ENCODE measurements at places on chromosomes 11 and 22.

- no peak for DNase-seq
Measured at GRCh38 chr22:19168088-19168890, 10.2 kb downstream of the SLC25A1 start.

DNA sequence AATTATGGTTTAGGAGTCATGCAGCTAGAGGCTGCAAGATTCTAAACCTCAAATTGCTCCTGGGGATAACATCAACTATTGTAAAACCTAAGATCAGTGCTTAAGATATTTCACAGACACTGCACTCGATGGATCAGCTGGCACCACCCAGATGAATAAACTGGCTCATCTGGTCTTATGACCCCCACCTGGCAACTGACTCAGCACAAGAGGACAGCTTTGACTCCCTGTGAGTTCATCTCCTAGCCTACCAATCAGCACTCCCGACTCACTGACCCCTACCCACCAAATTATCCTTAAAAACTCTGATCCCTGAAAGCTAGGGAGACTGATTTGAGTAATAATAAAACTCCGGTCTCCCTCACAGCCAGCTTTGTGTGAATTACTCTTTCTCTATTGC lies 782 bp upstream of the TTC12 start:
- no peak for DNase-seq

- DNase-seq, result no peak
Measured at GRCh38 chr11:94151903-94152677, 23.4 kb downstream of the PANX1 start.

DNA sequence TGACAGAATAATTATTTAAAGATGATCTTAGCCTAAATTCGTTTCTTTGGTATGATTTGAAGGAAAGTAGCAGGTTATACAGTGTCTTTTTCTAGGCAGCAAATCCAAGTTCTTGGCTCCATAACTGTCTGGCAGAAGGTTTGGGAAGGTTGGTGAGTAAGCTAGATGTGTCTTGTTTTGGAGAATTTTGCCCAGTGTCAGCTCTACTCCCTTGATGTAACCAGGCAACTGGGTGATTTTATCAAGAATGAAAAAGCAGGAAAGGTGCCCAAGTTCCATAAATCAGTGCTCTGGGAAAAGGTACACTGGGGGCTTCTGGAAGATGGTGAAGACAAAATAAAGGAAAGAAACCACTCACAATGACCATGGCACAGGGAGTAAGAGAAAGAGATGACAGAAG lies 71.5 kb upstream of the USP47 start:
- DNase-seq, result no peak

DNA sequence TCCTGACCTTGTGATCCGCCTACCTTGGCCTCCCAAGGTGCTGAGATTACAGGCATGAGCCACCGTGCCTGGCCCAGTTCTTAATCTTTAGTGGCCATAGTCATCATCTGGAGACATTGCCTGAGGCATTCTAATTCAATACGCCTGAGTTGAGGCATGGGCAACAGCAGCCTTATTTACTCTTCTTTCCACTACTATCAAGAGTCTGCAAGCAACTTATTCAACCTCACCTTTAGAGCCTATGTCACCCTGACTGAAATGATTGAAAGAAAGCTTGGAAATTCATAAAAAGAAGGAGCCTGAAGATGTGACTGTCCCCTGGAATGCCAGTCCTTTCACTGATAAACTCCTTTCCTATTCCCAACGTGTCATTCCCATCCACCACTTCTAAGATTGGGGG lies 15.8 kb upstream of the PAFAH1B2 start:
- no peak for DNase-seq

- no peak for DNase-seq
Measured at GRCh38 chr11:46216019-46216764, 61.3 kb upstream of the CREB3L1 start.

GRCh38 chr11:112128483-112129121 lies 35.3 kb downstream of the IL18 start:
- no peak for DNase-seq

DNA sequence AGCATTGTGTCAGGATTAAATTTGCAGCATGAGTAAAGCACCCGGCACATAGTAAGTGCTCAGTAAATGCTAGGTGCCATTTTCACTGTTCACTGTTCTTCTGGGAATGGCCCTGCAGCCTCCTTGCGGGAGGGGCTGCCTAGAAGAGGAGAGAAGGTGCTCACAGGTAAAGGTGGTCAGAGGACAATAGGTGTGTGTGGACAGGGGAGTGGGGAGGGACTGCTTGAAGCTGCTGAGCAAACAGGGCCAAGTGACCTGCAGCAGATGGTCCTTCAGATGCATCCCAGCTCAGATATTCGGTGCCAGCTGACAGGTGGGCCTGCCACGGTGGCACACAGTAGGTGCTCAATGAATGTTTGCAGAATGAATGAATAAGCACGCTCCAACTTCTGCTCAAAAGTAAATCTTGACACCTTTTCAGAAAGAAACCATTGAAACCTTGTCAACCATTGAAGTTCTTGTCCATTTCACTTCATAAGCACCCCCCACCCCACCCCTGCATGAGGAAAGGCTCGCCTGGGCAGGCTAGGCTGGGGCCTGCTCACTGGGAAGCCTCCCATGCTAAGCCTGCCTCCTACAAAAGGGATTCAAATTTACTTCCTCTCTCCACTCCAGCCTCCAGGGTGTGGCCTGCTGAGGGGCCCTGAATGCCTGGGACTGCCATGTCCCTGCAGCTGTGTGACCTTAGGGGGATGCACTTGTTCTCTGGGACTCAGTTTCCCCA lies 1.6 kb downstream of the KIAA0930 start:
- no peak for DNase-seq

- DNase-seq, result no peak
Measured at GRCh38 chr11:47348131-47348802, 4.2 kb downstream of the MYBPC3 start.

- DNase-seq, result no peak
Measured at GRCh38 chr11:96033095-96033494, 109.2 kb upstream of the MTMR2 start.

DNA sequence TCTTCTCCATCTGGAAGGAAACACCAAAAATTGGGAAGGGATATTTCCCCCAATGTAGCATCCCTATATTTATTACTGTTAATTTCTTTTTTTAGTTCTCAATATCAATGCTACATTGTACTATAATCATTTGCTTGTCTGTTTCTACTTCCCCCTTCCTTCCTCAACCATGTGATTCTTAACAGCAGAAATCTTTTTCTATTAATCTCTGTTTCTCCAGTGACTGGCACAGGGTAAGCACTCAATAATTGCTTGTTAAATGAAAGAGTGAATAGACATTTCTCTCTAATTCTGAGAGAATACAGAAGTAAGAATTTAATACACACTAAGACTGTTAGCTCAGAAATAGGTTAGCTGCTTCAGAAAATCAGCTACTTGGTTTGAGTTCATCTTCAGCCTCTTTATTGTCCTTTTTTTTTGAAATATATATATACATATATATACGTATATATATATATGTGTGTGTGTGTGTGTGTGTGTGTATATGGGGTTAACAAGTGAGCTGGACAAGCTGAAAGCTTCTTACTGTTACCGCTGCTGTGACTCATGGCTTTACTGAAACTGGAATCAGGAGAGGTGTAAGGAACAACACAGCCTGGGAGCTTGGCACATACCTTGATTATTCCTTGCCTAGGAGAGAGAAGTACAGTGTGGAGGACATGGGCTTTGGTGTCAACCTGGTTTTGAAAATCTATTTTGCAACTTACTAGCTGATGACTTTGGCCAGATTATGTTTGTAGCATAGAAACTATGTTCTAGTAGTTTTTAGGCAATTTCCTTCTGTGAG lies 26.2 kb upstream of the PDE3B start:
- no peak for DNase-seq

DNA sequence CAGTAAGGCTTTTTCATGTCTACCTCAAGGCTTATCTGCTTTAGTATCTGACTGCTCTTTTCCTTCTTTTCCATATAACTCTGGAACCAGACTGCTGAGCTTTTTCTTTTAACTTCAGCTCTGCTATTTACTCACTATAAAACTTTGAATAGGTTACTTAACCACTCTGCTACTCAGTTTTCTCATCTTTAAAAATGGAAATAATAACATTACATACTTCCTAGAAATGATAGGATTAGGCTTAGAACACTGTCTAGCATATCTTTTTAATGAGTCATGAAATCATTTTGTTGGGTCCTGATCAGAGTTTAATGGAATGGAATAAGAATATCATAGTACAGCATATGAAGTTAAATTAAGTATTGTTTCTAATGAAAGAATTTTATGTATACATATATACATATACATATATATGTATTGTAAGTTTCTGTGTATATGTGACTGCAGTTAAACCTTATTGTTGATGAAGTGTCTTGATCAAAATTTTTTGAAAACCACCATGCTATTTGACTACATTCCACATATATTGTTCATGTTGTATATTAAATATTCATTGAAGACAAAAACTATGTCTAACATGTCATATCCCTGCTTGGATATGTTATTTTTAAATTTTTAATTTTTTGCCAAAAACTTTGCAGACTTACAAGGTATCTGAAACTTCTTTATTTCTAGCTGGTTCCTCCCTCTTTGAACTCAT lies 120.2 kb downstream of the METTL15 start:
- no peak for DNase-seq

All from activated CD4-positive, CD25-positive, alpha-beta regulatory T cell treated with anti-CD3 and anti-CD28 coated beads, Interleukin-2, amount 50 U/mL, for 16 hours (primary cell).